Activated T-cell treated with anti-CD3 and anti-CD28 coated beads, Interleukin-2, amount 50 U/mL, for 72 hours (primary cell): ENCODE measurements at places on chromosomes 5 and 9. TPM values are rescaled to one million over a fixed set of nuclear protein-coding genes. Genes with fewer than 3 reads are reported as not detected.

Gene XPA
- 11.1 TPM for total RNA-seq

- no peak for DNase-seq
Observed at GRCh38 chr5:57509501-57510260, 27.1 kb upstream of the ACTBL2 start.

Gene PCDHB9
- total RNA-seq, result 0.05 TPM

DNA sequence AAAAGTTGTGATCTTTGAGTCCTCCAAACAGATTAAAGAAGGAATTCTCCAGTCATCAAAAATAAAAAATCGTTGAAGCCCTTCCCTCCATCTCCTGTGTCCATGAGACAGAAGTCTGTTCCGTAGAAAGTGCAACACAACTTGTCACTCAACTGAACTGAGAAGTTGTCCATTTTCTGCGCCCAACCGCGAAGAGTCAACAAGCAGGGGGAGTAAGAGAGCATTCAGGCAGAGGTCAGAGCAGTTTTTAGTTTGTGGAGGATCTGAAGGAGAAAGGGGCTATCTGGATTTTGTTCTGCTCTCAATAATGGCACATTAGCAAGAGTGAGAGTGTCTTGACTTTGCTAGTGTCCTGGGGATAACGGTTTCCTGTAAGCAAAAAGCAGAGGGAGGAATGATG, 303.9 kb downstream of the ICE1 start:
- DNase-seq, result no peak

Gene LRRC19
- not detected for total RNA-seq

- DNase-seq, result no peak
Observed at GRCh38 chr5:150124596-150124995, 31.0 kb downstream of the PDGFRB start.

- DNase-seq, result no peak
Observed at GRCh38 chr5:153223376-153223775, 267.1 kb upstream of the GRIA1 start.

DNA sequence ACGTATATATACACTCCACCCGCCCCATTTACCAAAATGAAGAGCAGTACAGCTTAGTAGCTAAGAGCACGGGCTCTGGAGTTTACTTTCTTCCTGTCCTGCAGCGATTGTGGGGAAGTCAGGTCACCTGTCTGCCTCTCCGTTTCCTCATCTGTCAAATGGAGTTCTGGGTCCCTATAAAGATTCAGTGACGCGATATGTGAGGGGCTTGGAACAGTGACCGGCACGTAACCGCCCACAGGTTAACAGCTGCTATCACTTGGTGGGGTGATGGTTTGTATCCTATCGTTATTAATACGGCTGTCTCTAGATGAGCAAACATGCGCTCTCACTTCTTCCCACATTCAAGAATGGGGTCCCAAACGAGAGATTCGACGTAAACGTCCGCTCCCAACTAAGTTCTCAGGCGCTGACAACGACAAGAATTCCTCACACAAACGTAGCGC, 426 bp downstream of the FAM114A2 start:
- no peak for DNase-seq

DNA sequence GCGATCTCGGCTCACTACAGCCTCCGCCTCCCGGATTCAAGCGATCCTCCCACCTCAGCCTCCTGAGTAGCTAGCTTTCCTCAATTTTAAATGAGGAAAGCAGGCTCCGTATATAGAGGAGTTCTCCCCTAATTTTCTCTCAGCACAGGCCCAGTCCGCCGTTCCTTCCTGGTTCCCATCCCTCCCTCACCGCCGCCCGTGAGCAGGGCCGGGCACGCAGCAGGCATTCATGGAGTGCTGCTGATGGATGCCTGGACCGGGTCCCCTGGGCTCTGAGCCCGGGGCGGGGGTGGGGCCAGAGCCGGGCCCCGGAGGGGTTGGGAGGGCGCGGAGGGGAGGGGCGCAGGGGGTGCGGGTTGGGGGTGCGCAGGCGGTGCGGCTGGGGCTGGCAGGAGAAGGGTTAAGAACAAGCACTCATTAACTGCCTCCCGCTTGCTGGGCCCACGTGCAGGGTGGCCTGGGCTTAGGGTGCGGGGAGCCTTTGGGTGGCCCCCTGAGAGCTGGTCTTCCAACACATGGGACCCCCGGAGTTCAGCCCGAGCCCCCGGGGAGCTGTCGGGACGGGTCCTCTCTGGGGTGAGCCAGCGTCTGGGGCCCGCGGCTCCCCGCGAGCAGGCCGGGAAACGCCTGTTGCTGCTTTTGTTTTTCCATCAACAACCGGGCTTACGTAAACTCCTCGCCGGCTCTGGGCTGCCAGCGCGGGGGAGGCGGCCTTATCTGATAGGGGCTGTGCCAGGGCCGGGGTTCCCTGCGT, 33.7 kb downstream of the LHX2 start:
- no peak for DNase-seq

Gene ZBTB34
- total RNA-seq, result 8.1 TPM

GRCh38 chr9:37969130-37969529, 65.2 kb upstream of the SLC25A51 start:
- no peak for DNase-seq

Gene ACTBL2
- not detected for total RNA-seq

- DNase-seq, result no peak
Observed at GRCh38 chr5:6572086-6572824, 60.6 kb downstream of the NSUN2 start.

- no peak for DNase-seq
Observed at GRCh38 chr9:119273984-119274665, 95.1 kb downstream of the BRINP1 start.

Gene RANBP17
- total RNA-seq, result not detected

Gene SUB1
- 383 TPM for total RNA-seq

DNA sequence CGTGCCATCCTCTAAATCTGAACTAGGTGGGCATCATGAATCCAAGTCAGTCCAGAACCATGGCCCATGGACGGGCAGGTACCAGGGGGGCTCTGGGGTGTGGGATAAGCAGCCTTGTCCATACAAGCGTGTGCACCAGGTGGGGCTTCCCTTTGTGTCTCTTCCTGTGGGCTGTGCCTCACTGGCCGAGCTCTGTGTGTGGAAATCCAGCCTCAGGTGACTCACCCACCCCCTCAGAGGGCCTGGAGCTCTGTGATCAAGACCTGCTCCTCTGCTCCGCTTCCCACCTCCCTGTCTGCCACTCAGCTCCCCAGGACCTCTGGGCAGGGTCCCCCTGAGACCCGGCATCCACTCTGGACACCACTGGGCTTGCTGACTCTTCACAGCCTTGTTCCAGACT, 33.0 kb downstream of the GADD45G start:
- DNase-seq, result no peak

GRCh38 chr9:75238311-75238976, 150.1 kb downstream of the OSTF1 start:
- peak; percentile 33 for DNase-seq

DNA sequence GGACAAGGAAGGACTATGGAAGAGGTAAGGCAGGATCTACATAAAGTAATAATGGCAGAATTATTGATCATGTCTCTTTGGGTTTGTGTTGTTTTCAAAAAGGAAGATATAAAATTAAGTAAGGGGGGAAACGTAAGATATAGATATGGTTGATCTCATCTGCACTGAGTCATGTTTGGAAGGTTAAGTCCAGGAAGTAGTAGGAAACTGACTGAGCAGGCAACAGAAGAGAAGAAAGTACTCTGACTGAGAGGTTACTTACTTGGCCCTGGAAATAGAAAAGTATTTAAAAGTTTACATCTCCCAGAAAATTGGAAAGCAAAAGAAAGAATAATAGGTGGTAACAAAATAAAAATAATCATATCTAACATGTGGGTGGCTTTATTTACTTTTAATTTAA, 405.3 kb upstream of the RGMB start:
- no peak for DNase-seq

DNA sequence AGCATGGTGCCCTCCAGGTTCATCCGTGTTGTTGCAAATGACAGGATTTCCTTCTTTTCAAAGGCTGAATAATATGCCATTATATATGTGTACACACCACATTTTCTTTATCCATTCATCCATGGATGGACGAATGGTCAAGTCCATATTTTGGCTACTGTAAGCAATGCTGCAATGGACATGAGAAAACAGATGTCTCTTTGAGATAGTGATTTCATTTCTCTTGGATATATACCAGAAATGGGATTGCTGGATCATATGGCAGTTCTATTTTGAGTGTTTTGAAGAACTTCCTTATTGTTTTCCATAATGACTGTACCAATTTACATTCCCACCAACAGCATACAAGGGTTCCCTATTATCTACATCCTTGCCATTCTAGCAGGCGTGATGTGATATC, 67.9 kb downstream of the TEK start:
- DNase-seq, result no peak

DNA sequence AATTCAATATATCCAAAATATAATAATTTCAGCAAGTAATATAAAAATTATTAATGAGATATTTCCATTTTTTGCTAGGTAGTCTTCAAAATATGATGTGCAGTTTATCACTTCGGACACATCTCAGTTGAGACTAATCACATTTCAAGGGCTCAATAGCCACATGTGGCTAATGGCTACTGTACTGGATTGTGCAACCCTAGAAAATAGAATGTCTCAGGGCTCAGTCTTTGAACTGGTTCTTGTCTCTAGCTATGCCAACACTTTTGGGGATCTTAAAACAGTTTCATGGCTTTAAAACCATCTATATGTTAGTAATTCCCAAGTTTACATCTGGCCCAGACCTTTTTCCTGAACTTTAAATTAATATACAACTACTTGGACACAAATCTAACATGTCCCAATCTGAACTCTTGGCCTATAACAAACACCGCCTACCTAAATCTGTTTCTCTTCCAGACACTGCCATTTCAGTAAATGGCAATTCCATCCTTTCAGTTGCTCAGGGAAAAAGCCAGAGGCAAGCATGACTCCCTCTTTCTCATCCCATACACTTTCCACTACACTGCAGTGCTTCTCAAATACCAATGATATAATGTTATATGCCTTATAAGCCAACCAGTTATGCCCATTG, 18.8 kb downstream of the PTAR1 start:
- DNase-seq, result no peak

GRCh38 chr9:134313470-134313869, 12.8 kb upstream of the RXRA start:
- DNase-seq, result no peak

GRCh38 chr9:137312852-137313325, 10.8 kb upstream of the NRARP start:
- no peak for DNase-seq

DNA sequence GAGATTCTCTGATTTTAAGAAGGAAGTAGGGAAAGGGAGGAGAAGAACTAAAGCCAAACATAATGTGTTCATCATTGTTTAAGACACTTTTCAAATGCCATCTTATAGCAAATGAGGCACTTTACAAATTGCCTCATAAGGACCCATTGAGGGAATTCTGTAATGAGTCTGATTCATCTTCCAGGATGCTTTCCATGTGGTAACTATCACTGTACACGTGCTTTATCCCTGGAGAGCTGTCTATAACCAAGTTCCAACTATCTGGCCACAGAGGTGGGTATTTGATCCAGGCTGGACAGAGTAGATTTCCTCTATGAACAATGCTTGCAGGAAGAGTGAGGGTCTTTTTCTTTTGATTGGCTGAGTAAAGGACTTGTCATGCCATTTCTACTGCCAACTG, 183.5 kb upstream of the NFIB start:
- DNase-seq, result no peak

Gene FAM221B
- total RNA-seq, result not detected

- no peak for DNase-seq
Observed at GRCh38 chr5:142193114-142193428, 84.5 kb downstream of the NDFIP1 start.

DNA sequence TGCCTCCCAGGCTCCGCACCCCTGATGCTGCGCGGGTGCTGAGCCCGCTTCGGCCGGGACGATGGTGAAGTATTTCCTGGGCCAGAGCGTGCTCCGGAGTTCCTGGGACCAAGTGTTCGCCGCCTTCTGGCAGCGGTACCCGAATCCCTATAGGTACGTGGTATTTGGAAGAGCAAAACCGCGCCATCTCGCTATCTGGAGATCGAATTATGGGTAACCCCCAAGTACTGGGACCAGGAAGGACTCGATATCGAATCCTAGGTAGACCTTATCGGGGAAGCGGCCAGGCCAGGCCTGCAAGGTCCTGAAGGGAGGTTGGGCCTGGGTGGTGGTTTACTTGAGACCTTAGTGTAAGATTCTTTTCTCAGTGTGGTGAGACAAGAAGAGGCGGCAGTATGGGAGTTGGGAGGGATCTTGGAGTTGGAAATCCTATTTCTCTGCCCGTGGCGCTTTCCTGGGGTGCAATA, 359 bp downstream of the PRELID1 start:
- no peak for DNase-seq

DNA sequence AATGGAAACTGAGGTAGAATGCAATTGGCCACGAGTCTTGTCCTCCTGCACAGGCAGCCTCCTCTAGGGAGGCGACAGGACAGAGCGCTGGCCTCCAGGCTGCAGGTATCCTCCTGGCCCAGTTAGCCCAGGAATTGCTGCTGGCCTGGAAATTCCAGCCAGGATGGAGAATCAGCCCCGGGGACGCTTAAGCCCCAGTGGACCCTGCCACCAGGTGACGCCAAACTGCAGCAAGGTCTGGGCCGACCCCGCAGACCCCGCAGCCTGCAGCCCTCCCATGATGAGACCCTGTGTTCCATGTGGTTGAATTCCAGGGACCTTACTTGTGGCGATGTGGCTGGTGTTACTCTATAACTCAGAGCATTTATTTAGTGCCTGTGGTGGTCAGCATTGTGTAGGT, 7.3 kb downstream of the CACFD1 start:
- DNase-seq, result no peak

Gene ST8SIA4
- 47.1 TPM for total RNA-seq

DNA sequence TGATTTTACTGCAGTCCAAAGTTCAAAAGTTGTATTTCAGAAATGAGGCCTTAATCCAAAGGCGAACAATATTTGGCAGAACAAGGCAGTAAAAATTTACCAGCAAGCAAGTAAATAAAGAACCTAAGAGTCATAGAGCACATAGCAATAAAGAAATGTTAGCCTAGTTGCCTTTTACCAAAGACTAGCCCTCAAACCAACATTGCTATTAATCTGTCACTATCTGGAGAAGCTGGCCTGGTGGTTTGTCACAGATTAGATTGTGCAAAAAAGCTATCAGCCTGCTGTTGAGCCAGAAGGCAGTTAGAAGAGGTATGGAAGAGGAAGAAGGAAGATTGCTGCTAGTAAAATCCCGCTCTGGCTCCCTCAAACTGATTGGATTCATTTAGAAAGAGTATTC, 304.7 kb upstream of the KLF4 start:
- no peak for DNase-seq

DNA sequence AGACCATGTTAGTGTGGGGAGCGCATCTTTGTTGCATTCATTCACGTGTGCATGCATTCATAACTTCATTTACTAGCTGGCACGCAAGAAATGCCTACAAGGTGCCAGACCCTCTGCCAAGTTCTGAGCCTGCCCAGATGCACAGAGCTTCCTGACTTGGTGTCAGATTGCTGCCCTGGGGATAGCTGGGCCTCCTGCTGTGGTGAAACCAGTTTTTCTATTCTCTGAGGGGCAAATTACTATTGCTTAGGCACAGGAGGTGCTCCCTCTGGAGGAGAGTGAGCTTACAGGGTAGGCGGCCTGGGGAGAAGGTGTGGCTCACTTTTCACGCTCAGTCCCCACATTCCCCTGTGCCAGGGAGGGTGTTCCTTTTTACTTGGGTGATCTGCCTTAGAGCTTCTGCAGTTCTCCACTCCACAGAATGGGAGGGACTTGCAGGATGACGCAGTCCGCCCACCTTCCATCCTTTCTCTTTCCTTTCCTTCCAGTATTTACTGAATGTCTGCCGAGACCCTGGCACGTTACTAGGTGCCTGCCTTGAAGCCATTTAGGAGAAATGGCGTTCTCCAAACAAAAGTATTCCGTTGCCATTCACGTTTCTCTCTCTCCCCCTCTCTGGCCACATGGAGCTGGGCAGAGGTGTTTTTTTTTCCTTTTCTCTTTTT, 27.9 kb upstream of the CTNNA1 start:
- DNase-seq, result no peak

GRCh38 chr5:62575489-62575888, 3.1 kb upstream of the LRRC70 start:
- no peak for DNase-seq
